Hepatic stellate cell (primary cell): ENCODE measurements at places on chromosomes 5 and 9.

DNA sequence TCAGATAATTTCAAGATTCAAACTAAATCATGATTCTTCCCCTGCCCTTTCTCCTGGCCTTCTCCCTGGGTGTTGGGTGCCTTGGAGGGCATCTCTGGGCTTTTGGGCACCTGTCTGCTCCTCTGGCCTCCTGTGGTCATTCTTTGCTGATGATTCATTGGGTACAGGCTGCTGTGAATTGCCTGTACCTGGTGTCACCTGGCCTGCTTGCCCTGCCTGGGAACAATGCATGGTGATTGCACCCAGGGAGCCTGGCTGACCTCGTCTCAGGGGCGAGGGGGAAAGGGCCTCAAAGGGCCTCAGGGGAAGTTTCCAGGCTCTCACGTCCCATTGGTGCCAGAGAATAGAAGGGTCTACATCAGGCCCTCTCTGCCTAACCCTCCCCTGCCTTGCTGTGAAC, 20.1 kb upstream of the CKMT2 start:
- DNase-seq: no peak

GRCh38 chr9:124510650-124511425, 3.6 kb upstream of the NR5A1 start:
- DNase-seq: no peak

DNA sequence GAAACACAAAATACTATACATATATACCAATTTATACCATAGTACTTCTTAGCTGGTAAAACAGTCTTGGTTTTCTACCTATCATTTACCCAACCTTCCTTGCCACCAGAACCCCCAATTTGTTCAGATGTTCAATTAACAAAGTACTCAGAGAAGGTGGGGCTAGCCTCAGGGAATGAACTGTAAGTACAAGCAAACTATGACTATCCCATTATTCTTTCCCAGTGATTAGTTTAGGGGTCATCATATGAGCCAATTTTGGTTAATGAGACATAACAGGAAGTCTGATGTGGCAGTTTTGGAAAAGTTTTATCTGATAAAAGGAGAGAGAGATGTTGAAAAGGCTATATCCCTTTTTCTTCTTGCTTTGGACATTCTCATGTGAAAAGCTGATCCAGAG, 125.8 kb downstream of the DTWD2 start:
- DNase-seq: no peak

DNA sequence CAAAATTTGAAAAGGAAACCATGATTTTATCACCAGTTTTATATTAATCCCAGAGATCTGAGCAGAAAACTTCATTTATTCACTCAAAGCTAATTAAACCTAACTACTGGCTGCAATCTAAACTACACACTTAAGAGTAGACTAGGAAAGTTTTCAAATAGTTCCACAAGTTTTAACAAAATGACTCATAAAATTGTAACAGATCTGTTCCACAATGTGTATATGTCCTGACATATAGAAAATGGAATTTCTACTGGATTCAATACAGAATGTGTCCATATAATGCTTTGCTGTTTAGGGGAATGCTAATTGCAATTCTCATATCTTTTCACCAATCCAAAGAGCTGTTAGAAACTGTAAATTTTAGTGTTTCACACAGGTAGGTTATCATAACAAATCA, 40.3 kb upstream of the ADAMTSL1 start:
- DNase-seq: no peak

GRCh38 chr5:178072749-178073148, 40.6 kb upstream of the N4BP3 start:
- DNase-seq: no peak

- no peak for DNase-seq
Observed at GRCh38 chr5:10505517-10506095, 58.3 kb upstream of the ANKRD33B start.

GRCh38 chr5:157933005-157933404, 74.1 kb upstream of the CLINT1 start:
- no peak for DNase-seq

GRCh38 chr9:124611106-124611505, 103.9 kb upstream of the NR5A1 start:
- no peak for DNase-seq

DNA sequence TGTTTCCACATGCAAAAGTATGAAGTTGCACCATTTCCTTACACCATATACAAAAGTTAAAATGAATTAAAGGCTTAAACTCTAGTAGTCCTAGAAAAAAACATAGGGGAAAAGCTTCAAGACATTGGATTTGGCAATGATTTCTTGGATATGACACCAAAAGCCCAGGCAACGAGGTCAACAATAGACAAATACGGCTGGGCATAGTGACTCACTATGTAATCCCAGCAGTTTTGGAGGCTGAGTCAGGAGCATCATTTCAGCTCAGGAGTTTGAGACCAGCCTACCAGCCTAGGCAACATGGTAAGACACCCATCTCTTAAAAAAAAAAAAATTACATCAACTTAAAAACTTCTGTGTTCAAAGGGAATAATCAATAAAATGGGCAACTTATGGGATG, 30.9 kb upstream of the SREK1 start:
- no peak for DNase-seq

DNA sequence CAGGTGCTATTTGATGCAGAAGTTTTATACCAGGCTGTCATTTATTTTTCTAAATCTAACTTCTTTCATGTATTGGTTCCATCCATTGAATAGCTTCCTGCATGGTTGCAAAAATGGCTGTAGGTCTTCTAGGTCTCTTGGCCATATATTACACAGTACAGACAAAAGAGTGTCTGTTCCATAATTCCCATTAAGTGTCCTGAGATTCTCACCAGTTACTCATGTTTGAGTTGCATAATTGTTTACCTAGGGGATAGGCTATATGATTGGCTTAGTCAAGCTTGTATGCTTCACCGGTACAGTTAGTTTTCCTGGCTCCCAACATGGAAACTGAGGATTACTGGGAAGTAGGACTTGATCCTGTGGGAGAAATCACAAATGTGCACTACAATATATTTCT, 399.4 kb upstream of the NUDT12 start:
- no peak for DNase-seq

DNA sequence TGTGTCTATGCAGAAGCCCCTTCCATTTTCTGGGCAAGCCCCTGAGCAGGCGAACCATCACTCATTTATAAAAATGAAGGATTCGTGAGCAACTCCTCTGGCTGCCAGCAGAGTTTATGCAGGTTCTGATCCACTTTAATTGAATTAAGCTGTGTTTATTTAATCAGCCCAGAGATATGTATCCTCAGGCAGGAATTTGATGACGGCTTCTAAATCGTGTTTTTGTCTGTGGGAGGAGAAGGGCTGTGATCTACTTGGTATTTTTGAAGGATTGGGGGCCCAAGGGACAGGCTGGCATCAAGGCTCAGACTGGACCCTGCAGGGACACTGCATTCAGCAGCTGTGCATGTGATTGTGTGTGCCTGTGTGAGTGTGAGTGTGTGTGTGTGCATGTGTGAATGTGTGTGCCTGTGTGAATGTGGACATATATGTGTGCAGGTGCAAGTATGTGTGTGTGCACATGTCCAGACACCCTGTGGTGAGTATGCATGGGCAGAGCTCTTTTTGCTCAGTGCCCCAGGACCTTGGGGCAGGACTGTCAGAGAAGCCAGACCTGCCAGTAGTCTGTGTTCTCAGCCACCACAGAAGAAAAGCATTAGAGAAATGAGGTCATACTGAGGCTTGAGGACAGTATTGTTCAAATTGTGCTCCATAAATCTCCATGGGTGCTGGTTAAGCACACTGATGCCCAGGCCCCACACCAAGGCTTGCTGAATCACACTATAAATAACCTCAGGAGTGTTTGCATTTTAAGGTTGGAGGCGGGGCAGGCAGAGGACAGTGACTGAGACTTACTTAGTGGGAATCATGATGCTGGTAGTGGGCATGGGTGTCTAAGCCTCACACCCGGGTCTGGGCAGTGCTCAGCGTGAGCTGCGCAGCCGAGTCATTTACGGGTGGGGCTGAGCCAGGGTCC, 164.0 kb downstream of the CARTPT start:
- DNase-seq: peak; percentile 24

DNA sequence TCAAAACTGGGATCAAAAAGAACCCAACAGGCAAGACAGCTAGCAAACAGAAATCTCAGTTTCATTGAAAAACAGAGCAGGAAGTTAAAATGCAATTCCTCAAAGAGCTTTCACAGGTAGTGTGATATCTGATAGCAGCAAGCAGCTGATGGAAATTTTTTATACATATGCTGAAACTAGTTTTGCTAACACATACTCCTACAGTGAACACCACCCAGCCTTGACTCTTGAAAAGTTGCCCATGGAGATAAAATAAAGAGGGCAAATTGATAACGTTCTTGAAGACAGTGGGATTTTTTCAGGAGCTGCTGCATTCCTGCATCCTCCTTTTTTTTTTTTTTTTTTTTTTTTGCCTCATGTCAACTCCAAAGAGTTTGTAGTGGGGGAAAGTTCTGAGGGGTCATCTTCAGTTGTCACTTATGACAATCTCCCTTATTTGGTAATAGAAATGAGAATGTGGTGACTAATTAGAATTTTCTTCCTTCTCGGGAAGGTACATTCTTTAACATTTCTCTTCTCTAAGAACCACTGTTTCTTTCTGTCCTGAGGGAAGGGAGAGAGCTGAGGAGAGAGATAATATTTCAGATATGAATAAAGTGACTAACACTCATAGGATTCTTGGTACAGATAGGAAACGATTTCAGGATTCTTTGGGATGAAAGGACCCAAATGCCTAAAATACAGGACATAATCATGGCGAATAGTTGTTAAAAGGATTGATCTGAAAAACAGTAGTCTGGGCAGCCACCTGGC, 24.6 kb downstream of the SH3RF2 start:
- DNase-seq: no peak

- DNase-seq: no peak
Observed at GRCh38 chr5:145220481-145220880, 614.7 kb downstream of the PRELID2 start.

- no peak for DNase-seq
Observed at GRCh38 chr9:33244137-33244784, 4.3 kb downstream of the SPINK4 start.

DNA sequence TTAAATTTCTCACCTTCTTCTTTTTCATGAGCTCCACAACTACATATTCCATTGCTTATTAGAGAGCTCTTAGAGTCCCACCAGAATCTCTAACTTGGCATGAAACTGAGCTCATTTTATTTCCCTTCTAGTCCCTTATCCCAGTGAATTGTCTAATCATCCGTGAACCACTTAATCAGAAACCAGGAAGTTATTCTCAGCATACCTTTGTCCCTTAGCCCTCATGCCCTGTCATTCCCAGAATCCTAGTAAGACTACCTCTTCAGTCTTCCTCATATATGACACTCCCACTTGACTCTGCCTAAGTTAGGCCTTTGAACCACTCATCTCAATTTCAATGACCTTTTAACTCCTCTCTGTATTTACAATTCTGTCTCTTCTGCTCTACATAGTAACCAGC, 93.0 kb upstream of the PAPPA start:
- DNase-seq: no peak

- DNase-seq: peak; percentile 31
Observed at GRCh38 chr5:110916381-110917049, 155.0 kb upstream of the TSLP start.

- DNase-seq: no peak
Observed at GRCh38 chr5:55081541-55081940, 20.9 kb upstream of the GZMA start.

DNA sequence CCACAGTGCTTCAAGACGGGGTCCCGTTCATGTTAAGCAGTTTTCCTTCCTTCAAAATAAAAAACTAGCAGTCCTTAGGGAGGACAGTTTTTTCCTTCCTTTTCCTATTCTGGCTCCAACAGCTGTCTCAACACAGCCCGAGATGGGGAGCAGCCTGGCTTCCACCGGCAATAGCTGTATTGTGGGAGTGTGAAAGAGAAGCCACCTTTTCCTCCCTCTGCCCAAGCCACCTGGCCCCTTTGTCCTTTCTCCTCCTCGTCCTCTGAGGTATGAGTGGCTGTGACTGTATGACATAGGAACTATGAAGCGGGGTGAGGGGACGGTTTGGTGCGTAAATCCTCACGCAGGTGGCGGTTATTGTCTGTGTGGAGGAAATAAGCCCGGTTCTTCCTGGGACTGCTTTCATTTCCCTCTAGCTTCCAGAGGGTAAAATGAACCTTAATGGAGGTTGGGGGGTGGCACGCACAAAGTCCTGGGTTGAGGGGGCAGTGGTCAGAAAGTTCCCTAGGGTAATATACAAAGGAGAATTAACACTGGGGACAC, 292.0 kb upstream of the DMRT1 start:
- no peak for DNase-seq

GRCh38 chr9:38638881-38639576, 18.6 kb upstream of the ANKRD18A start:
- DNase-seq: no peak

DNA sequence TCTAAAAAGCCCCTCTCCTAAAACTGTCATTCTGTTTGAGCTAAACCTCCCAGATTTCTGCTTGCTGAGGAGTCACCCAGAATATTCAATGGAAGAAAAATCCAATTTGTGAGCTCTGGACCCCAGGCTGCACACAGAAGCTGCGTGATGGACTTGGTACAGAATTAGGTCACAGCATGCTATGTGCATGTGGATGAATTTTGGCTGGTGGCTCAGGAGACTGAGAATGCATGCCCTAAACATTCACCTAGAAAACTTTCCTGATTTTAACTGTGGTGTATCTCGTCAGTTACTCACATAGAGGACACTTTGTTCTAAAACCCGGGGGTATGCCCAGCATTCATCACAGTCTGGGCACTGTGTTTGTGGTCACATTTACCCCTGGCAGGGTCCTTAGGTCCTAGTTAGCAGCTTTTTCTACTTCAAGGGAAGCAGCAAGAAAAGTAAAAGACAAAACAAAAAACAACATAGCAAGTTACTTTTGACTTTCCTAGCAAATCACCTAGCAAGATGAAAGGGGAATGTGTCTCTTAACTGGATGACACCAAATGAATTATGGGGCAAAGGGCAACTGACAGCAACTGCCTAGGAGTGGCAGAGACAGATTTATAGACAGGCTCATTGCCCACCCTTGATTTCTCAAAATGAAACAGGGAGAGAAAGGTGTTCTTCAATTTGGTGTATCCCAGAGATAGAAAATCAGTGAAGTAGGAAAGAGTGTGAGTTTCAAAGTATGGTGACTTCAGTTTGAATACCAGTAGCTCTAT, 8.3 kb upstream of the SHROOM1 start:
- no peak for DNase-seq

GRCh38 chr5:57779383-57780223, 297.0 kb upstream of the ACTBL2 start:
- peak; percentile 23 for DNase-seq

DNA sequence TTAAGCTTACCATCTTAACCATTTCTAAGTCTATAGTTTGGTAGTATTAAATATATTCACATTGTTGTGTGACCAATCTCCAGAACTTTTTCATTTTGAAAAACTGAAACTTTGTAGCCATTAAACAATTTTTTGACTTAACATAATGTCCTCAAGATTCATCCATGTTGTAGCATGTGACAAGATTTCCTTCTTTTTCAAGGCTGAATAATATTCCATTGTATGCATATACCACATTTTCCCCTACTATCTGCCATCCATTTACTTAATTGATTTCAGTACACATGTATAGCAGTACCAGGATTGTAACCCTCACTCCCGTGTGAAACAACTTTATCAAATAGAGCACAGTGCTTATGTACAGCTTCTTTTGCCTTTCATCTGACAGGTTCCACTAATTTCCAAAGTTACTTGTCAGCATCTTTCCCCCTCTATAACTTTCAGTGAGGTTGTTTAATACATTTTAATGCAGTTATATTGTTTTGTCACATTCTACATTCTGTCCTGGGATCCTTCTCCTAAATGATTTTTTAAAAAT, 7.4 kb upstream of the GNPDA1 start:
- no peak for DNase-seq

GRCh38 chr5:165714598-165714997, 2209.2 kb downstream of the MAT2B start:
- DNase-seq: no peak

GRCh38 chr5:1011226-1011631, 2.6 kb downstream of the NKD2 start:
- DNase-seq: no peak
